Renal cortex interstitium (tissue), 15 donors: ENCODE measurements at places on chromosomes 16 and 17.

GRCh38 chr17:67751101-67752074 is 33.7 kb downstream of the NOL11 start:
- DNase-seq: no peak

DNA sequence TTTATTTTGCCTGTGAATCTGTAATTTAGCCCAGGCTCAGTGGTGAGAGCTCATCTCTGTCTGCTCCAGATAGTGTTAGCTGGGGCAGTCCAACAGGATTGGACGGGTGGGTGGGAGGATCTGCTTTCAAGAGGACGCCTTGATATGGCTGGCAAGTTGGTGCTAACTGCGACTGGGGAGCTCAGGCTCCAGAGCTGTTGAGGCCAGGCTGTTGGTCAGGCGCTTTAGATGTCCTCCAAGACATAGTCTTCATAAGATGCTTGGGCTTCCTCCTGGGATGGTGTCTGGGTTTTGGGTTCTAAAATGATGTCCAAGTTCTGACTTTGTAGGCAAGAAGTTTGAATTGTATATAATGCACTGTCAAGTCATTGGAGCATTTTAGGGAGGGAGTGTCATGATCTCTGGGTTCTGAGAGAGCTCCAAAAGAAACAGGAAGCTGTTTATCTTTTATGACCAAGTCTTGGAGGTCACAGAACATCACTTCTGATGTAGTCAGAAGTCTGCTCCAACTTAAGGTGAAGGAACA is 12.8 kb upstream of the PCTP start:
- DNase-seq: no peak

DNA sequence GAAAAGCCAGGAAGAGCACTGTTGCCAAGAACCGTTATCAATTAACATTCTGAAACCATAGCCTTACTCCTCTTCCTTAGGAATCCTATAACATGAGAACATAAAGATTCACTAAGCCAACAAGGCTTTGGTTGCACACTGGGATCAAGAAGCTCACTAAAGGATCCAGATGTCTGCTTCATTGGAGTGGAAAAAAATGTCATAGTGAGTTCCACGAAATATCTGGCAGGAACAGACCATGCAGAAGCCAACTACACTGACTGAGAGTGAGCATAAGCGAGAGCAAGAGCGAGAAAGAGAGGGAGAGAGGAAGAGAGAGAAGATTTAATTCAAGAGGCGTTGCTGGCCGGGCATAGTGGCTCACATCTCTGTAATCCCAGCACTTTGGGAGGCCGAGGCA is 13.4 kb upstream of the MEIOC start:
- no peak for DNase-seq

- DNase-seq: no peak
Measured at GRCh38 chr16:4071686-4072561, 44.3 kb downstream of the ADCY9 start.

- no peak for DNase-seq
Measured at GRCh38 chr16:81618661-81619060, 160.4 kb upstream of the PLCG2 start.

DNA sequence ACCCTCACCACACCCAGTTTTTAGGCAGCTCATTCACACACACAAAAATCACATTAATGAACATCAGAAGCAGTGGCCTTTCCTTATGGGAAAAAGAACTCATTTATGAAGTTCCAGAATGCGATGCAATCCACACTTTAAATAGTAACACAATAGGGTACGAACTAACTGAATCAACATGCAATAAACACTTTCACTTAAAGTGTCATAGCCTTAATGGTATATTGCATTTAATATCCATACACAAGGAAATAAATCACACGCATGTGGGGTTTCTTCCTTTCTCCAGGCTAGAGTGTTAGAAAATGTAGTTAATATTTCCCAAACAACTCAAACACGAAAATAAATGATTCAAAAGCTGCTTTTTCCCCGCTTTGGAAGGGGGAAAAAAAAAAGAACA is 19.7 kb downstream of the ADCY9 start:
- no peak for DNase-seq
